ENCODE measurements at places on chromosomes 16 and 17.

- no peak for DNase-seq
Measured at GRCh38 chr17:21275047-21275578, 9.4 kb upstream of the MAP2K3 start.

- no peak for DNase-seq
Measured at GRCh38 chr16:85286066-85286831, 174.0 kb upstream of the CIBAR2 start.

- DNase-seq = no peak
Measured at GRCh38 chr16:3950343-3951193, 70.1 kb upstream of the CREBBP start.

- DNase-seq = no peak
Measured at GRCh38 chr16:50386774-50387173, 18.0 kb upstream of the BRD7 start.

GRCh38 chr16:23934610-23935236, 98.9 kb downstream of the PRKCB start:
- no peak for DNase-seq

- no peak for DNase-seq
Measured at GRCh38 chr16:85323230-85323960, 211.1 kb upstream of the CIBAR2 start.

GRCh38 chr17:1399679-1400512, at the start of gene YWHAE:
Gene YWHAE, minus strand, starts transcription at chr17:1400222. Its CDS starts 112 bp downstream, at chr17:1400110.
- DNase-seq = peak; percentile 96

DNA sequence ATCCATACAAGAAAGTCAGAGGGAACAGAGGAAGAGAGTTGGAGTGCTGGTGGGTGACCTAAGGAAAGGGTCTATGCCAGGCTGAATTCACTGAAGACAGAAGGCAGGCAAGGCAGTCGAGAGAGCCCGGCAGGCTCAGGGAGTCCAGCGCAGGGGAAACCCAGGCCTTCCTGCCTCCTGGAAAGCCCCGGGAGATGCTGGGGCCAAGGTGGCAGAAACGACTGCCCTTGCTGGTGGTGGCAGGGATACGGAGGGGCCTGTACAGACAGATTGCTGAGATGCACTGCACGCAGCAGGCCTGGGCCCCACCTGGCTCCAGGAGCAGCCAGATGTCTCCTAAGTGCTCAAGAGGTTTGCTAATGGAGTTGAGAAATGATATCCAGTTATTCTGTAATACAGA, 59.8 kb downstream of the GTF3C1 start:
- no peak for DNase-seq

- no peak for DNase-seq
Measured at GRCh38 chr16:576823-577201, 7.0 kb downstream of the PIGQ start.

DNA sequence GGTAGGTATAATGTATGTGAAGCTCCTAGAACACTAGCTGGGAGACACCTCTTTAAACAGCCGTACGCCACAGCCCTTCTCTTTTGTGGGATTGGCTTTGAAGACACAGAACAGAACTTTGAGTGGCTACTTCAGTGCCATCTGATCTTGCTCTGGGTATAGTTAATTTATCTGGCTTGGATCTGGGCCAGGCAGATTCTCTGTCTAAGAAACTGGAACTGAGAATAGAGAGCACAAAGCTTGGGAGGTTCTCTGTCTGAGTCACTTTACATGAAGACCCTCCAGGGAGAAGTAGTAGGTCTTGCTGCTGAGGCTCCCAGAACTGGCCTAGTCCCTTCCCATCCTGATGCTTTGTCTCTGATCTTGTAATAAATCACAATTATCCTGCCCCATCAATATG, 721.0 kb upstream of the KIF2B start:
- no peak for DNase-seq

DNA sequence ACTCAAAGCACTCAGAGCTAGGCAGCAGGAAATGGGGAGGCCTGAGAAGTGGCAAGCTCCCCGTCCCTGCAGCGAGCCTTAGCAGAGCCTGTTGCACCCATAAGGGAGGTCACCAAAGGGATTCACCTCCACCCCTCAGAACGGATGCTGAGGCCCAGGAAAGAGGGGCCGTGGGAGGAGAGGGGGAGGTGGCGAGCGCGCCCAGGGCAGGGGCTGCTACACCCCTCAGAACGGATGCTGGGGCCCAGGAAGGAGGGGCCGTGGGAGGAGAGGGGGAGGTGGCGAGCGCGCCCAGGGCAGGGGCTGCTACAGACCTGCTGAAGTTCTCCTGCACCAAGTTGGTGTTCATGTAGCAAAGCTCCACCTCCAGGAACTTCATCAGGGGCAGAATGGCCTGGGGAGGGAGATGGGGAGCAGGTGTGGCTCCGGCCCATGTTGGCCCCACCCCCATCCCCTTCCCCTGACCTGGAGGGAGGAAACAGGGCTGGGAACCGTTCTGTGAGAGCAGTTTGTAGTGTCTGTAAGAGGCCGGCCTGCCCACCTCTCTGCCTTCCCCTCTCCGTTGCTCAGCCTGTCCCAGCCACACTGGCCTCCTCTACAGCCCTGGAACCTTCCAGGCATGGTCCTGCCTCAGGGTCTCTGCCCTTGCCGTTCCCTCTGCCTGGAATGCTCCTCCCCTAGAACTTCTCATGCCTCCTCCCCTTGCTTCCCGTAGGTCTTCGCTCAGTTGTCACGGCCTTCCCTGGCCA, 11.4 kb downstream of the UNC13D start:
- DNase-seq = no peak

GRCh38 chr17:68861602-68862001, 93.6 kb downstream of the ABCA8 start:
- no peak for DNase-seq

DNA sequence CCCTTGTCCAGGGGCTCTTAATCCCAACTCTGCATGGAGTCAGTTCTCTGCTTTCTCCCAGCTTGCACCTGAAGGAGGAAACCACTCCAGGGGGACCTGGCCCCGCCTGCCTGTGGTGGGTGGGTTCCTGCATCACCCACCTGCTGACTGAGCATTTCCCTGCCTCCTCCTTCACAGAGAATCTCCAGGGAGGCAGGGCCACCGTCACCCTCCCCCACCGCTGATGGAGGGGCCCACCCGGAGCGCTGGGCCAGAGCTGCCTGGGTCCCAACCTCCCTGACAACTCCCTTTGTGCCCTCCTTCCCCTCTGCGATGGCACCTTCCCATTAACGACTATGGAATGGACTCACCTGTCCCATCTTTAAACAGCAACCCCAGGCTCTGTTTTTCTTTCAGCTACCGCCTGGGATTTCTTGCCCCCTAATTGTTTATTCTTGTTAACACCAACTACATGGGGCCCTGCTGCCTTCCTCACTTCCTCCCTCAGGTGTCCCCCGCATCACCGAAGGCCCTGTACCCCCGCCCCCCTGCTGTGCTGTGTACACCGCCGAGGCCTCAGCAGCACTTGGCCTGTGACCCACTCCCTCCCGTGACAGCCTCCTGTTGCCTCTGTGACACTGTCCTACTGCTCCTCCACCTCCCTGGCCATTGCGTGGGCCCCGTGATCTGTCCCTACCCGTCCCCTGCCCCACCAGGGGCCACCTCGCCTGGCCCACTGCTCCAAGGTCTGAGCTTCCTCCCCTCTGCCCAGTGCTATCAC, 842 bp upstream of the TEDC2 start:
- DNase-seq = no peak

DNA sequence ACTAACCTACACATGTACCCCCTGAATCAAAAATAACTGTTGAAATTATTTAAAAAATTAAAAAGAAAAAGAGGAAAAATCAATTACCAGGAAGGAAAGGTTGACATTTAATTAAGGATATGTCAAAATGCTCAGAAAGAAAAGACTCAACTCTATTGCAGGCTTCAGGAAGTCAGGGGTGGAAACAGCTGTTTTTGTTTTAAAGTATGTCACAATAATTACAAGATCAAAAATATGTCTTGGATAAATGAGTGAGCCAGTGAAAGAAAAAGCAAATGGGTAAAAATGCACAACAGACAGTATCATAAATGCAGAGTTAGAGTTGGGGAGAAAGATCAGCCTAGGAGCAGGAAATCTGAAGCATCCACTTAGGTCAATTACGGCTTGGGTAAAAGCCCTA, 146.0 kb downstream of the CDH11 start:
- DNase-seq = no peak

DNA sequence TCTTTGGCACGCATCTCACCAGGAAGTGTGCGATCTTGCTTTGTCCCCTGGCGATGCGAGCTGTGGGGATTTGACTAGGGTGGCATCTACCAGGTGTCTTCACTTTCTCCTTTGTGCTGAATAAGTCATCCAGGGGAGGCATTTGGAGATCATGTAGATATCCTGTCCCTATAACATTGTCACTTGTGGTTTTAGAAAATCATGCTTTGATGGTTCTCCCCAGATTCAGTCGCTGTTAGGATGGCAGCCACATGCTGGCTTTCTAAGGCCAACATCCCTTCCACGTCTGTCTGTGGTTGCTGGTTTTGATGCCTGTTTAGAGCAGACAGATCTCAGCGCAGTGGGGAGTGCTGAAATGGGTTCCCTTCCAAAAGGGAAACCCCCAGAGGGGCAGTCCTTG, 2.5 kb downstream of the ADAD2 start:
- DNase-seq = no peak

GRCh38 chr17:55770196-55770870, 19.5 kb downstream of the PCTP start:
- DNase-seq = no peak

DNA sequence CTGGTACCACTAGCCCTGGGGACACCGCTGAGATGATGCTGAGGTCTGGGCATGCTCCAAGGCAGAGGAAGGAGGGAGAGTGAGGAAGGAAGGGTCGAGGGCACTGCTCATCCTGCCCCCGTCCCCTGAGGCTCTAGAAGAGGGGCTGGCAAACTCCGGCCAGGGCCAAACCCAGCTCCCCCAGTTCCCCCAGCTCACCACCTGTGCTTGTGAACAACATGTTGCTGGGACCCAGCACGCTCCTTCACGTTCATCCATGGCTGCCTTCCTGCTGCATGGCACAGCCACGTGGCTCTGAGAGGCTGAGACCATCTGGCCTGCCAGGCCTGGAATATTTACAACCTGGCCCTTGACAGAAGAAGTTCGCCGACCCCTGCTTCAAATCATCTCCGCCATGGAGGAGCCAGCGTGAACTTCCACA, 81.2 kb downstream of the RBFOX3 start:
- no peak for DNase-seq

DNA sequence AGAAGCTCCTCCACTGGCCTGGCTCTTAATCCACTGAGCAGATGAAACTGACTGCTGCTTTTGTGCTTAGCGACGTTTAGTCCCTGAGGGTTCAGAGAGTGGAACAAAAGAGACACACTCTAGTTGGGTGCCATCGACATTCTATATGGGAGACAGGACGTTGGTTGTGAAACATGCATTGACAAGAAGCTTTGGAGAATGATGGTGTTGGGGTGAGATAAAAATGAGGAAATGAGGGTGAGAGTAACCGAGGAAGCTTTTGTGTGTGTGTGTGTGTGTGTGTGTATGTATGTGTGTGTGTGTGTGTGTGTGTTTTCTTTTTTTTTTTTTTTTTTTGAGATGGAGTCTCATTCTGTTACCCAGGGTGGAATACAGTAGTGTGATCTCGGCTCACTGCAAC, 89.5 kb downstream of the ABCC1 start:
- no peak for DNase-seq

GRCh38 chr17:2084766-2085647, 30.1 kb downstream of the HIC1 start:
- no peak for DNase-seq

GRCh38 chr17:50181144-50181543, 15.3 kb downstream of the SGCA start:
- no peak for DNase-seq

DNA sequence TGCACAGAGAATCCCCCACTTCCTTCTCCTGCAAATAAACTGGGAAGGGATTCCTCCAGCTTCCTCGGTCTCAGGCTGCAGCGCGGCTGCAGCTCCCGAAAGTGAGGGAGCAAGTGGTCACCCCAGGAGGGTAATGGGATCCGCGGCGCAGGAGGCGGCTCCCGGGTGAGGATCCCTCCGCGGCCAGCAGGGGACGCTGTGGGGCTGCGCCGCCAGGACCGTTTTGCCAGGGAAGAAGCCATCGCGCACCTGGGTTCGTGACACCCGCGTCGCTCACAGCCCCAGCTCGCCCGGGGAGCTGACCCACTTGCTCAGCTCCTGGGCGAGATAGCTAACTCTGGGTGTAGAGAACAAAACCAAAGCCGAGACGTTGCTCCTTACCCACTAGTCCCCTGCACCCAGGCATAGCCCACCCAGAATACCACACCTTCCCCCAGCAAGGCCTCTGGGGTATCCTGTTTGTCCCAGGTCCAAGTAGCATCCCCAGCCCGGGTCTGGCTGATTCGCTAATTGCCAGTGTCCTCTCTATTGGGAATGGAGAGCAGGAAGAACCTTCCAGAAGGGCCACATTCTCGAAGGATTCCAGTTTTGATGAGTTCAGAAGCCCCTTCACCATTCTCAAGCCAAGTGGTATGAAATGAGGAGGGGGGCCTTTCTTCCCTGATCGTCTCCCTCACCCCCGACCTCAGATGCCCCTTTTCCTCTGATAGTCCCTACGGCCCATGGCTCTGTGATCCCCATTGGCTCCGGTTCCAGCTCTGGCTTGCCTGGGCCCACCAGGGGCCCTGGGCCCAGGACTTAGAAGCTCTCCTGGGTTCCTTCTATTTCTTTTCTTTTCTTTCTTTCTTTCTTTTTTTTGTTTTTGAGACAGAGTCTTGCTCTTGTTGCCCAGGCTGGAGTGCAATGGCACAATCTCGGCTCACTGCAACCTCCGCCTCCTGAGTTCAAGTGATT, 14.1 kb downstream of the CYGB start:
- peak; percentile 76 for DNase-seq

- no peak for DNase-seq
Measured at GRCh38 chr16:2775765-2776499, 1.1 kb downstream of the ELOB start.

- DNase-seq = no peak
Measured at GRCh38 chr17:64502021-64502420, 4.1 kb downstream of the DDX5 start.

DNA sequence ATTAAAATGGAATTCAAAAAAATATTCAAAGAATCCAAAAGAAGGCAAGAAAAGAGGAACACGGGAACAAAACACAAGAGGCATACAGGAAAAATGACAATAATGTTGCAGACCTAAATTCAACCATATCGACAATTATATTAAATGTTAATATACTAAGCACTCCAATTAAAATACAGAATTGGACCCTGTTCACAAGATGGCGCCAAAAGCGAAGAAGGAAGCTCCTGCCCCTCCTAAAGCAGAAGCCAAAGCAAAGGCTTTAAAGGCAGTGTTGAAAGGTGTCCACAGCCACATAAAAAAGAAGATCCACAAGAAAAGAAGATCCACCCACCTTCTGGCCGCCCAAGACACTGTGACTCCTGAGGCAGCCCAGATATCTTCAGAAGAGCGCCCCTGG, 6.3 kb upstream of the XAF1 start:
- no peak for DNase-seq

- DNase-seq = no peak
Measured at GRCh38 chr16:58123896-58124600, 5.1 kb downstream of the CFAP20 start.

GRCh38 chr16:87332150-87332549, 15.0 kb upstream of the C16orf95 start:
- no peak for DNase-seq

GRCh38 chr17:58730937-58731336, 24.7 kb upstream of the PPM1E start:
- DNase-seq = no peak

Measured in stimulated activated CD4-positive, alpha-beta T cell treated with anti-CD3 and anti-CD28 coated beads, Interleukin-1b, Interleukin-23, amount 100 ng/mL, for 4 hours (primary cell).